ENCODE measurements at places on chromosomes 11 and 22. TPM values are rescaled to one million over a fixed set of nuclear protein-coding genes. Genes with fewer than 3 reads are reported as not detected.

GRCh38 chr11:94104734-94105133 is 23.9 kb upstream of the PANX1 start:
- no peaks in the 10 kb centered on the region for H3K4me1 ChIP-seq
- no peaks in the 10 kb centered on the region for H3K36me3 ChIP-seq
- no peak overlapping the region for H3K27ac ChIP-seq
- DNase-seq = no peak

GRCh38 chr11:28342716-28343115 is 234.5 kb downstream of the METTL15 start:
- H3K4me3 ChIP-seq = no peak overlapping the region
- no peaks in the 10 kb centered on the region for H3K27me3 ChIP-seq
- no peak for DNase-seq

DNA sequence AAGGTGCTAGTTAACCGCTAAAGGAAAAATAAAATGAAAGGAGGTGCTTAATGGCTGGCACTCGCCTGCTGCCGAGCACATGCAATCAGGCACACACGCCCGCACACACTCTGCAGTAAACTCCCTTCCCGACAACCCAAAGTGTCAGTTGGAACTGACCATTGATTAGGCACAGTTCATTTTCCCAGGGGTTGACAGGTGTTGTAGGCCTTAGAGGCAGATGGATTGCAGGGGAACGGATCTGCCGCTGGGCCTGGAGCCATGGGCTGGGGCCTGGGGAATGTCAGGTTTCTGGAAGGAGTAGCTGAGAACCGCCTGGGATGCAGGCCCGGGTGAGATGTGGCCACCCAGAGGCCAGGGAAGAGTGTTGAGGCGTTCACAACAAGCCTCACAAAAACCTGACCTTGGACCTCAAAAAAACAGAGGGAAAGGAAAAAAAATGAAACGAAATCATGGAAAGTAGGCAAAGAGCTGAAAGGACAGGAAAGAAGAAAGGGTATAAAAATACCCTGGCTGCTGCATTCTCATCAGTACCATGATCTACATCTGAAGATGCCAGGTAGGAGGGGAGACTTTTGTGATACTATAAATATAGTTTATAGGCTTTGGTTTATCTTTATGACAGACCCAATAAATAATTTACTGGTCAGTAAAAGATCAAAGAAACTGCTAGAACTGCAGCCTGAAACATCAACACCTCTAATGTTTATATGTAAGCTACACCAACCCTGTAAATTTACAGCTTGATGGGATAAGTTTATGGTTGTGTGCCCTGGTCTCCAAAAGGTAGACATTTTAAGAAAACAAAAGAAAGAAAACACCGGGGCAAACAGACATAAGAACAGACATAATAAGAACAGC is 313.4 kb downstream of the BUD13 start:
- peak; percentile 61 for DNase-seq
- H3K27ac ChIP-seq = peak overlapping the region; percentile 98
- peaks cover 23% of the 10 kb centered on the region for H3K27me3 ChIP-seq
- no peaks in the 10 kb centered on the region for H3K36me3 ChIP-seq
- peaks cover 74% of the 10 kb centered on the region for H3K4me1 ChIP-seq

- DNase-seq = no peak
- no peak overlapping the region for H3K4me3 ChIP-seq
- H3K4me1 ChIP-seq = peaks cover 32% of the 10 kb centered on the region
- H3K27ac ChIP-seq = peak overlapping the region; percentile 85
- peaks cover 29% of the 10 kb centered on the region for H3K27me3 ChIP-seq
- peaks cover 23% of the 10 kb centered on the region for H3K36me3 ChIP-seq
Observed at GRCh38 chr22:40419718-40420117, 49.3 kb downstream of the SGSM3 start.

GRCh38 chr11:71987521-71987920 is 11.2 kb upstream of the IL18BP start:
- H3K27ac ChIP-seq = no peak overlapping the region
- no peak for DNase-seq
- no peaks in the 10 kb centered on the region for H3K36me3 ChIP-seq

GRCh38 chr22:48279461-48279756 is 1517.0 kb downstream of the TBC1D22A start:
- H3K4me3 ChIP-seq = no peak overlapping the region
- peak overlapping the region; percentile 21 for H3K27ac ChIP-seq
- peaks cover 5% of the 10 kb centered on the region for H3K27me3 ChIP-seq

DNA sequence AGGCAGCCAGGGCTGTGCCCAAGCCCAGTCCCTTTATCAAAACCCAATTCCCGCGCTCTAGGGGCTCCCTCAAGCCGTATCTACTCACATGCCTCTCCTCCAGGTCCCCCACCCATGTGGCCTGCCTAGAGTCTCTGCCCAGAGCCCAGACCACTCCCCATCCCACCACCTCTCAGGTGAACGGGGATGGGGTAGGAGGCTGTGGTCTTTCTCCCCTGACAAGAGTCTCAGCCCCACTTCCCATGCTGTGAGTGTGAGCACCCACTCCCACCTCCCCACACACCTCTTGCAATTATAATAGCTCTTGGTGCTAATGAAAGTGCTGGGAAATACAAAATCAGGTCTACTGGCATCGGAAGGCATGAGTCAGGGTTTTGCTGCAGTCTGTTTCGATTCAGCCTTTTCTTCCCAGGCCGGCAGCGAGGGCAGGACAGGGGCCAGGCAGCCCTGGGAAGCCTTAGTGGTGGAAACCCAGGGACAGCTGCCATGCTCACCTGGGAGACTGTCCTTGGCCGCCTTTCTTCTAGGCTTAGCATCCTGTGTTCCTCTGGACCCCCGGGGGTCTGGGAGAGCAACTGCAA is 16.7 kb upstream of the TMPRSS4 start:
- DNase-seq = no peak
- H3K27ac ChIP-seq = no peak overlapping the region
- peaks cover 2% of the 10 kb centered on the region for H3K4me1 ChIP-seq
- peaks cover 5% of the 10 kb centered on the region for H3K36me3 ChIP-seq
- peaks cover 8% of the 10 kb centered on the region for H3K27me3 ChIP-seq

The KRTAP5-9 gene
- total RNA-seq = 0.76 TPM

The HIKESHI gene
- total RNA-seq = 44.7 TPM

The CRYAB gene
- total RNA-seq = 0.64 TPM

The AIFM3 gene
- total RNA-seq = 0.64 TPM

The CD44 gene
- total RNA-seq = 0.71 TPM

The WT1 gene
- not detected for total RNA-seq

The MIAT gene
- 1,100 TPM for total RNA-seq

The ACTN3 gene
- total RNA-seq = 2.0 TPM
